ENCODE measurements at places on chromosomes 5 and 9.

DNA sequence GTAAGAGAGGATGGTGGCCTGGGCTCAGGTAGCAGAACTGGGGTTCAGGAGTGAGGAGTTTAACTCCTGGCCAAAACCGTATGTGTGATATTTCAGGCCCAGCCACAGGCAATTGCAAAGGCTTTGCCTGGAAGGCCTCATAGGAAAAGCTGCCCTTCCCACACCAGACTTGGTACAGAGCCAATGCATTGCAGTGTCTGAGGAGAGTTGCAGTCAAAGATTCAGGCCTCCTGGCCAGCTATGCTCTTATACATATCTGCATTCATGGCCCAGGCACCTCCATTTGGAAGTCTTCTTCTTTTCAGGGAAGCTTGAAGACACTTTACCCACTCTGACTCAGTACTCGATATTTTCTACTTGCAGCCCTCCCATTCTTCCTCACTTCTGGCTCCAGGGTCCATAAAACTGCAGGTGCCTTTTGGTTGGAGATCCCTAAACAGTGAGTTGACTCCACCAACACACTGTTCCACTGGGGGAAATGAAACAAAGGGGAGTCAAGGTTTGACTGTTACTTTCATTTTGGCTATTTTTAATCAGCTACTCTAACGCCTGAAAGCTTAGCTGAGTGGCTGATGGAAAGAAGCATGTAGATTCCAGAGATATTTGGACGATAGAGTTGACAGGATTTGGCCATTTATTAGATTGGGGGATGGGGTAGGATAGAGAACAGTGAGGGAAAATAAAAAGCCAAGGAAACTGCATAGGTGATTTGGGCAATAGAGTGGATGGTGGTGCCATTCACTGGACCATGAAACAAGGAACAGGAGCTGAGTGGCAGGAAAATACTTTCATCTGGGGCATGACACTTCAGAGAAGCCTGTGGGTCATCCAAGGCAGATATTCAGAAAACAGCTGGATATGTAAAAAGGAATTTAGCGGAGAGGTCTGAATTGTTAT lies 30.6 kb upstream of the IL33 start:
- no peak for DNase-seq

- no peak for DNase-seq
Observed at GRCh38 chr9:18722882-18723281, 248.9 kb downstream of the ADAMTSL1 start.

DNA sequence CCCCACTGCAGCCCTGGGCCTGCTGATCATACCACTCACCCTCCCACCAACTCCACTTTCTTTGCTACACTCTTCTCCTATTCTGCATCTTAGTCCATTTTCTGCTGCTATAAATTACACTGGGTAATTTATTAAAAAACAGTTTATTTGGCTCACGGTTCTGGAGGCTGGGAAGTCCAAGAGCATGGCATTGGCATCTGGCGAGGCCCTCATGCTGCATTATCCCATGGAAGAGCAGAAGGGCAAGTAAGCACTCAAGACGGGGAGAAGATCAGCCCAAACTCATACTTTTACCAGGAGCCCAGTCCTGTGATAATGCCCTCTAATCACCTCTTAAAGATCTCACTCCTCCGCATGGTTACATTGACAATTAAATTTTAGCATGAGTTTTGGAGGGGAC lies 9.4 kb downstream of the GLIPR2 start:
- no peak for DNase-seq

- DNase-seq = no peak
Observed at GRCh38 chr5:540071-540905, 16.0 kb upstream of the SLC9A3 start.

DNA sequence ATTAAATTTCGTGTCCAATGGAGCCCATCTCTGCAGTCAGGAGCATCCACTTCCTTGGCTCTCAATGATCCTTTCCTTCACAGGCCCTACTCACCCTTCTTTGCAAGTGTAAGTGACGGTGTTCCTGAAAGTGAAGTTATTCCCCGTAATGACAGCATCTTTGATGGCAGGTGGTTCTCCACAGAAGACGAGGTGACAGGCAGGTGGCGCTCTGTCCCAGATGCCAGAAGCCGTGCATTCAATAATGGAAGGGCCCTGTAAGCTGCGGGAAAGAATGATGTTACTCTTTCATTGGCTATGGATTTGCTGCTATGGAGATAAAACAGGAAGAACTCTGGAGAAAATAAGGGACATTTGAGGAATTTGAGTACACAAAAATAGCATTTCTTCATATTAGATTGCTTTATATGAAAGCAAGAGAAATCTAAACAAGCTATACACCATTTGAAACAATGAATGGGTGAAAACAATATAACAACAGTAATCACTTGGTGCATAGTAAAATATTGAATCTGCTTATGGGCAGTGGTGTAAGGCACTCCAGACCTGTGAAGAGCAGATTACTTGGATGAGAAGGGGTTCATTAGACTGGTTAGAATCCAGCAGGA lies 89.9 kb upstream of the TXNDC8 start:
- no peak for DNase-seq

- DNase-seq = no peak
Observed at GRCh38 chr9:23941051-23941450, 115.0 kb upstream of the ELAVL2 start.
